ENCODE measurements at places on chromosomes 4 and X.
A peak's percentile ranks its signal among the peaks of the same experiment; 100 is the strongest.

- DNase-seq, result peak; percentile 74
Measured at GRCh38 chrX:72121383-72121782, 10.3 kb downstream of the RTL5 start.

DNA sequence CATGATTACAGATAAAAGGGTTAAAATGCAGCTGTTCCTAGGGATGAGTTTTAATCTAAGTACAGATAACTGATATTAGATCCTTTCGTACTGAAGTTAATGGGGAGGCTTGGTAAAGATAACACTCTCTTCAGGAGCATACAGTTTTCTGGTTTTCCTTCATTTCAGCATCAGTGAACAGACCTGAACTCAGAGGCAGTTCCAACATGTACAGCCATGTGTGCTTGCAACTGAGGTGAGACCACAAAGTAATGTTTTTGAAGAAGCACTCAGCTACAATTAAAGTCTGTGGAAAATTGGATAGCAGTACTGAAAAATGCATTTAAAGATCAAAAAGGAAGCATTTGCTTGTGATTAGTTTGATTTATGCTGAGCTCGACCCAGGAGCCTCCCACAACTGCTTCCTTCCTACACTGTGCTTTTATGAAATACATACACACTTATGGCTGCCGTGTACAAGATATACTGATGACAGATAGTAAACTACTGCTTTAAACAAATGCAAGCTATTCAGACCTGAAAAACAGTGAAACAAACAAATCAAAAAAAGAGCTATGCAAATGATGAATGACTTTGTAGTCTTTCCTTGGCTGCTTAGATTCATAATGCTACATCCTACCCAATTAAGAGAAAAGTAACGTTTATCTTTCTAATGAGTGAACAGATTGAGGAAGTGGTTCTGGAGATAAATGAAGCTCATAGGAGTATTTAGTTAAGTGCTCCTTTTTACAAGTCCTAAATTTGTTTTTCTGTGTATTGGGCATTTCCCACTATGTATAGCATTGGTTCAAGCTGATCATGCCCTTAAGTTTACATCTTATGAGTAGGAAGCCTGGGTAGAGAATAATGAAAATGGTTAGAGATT lies 68.4 kb downstream of the PDLIM5 start:
- DNase-seq, result no peak

DNA sequence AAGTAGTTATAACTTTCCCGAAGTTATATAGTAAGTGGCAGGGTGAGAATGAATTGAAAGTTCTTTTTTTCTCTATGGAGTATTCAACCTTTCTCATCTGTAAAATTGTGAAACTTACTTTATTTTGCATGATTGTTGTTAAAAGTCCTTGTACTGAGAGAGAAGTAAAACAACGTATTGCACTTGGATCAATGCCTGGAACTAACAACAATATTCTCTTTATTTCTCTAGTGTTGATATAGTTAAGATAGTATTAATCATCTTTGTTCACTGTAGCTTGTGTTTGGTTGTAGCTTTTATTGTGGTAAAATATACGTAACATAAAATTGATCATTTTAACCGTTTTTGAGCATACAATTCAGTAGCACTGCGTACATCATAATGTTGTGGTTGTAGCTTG lies 48.7 kb downstream of the STIM2 start:
- DNase-seq, result peak; percentile 11

- DNase-seq, result no peak
Measured at GRCh38 chr4:6509587-6509986, 37.2 kb upstream of the PPP2R2C start.

DNA sequence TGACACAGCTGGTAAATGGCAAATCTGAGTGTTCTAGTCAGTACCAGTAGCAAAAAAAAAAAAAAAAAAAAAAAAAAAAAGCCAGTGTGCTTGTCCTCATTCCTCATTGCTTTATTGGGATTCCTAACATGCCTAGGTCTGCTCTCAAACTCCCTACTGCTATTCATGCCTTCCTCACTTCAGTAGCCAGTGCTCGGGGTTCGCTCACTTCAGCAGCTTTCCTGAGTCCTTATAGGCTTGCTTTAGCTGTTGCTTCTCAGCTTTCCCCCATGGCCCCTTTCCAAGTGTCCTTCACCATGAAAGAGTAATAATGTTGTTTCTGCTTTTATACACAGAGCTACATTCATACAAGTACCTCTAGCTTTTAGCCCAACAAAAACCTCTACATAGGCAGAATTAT lies 30.8 kb downstream of the SLITRK2 start:
- DNase-seq, result no peak

DNA sequence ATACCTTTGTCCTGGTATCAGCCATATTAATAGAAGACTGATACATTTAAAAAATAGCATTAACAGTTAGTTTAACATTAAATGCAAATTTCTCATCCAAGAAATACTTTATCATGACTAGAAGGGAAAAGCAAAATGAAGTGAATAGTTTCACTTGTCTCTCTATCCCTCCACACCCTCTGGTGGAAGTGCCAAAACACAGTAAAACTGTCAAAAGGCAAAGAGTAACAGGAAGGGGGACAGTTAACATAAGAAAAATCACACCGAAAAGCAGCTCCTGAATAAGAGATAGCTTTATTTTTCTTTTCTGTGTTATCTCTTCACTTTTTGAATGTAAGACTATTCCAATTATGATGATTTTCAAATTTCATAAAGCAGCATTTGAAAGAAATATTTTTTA lies 187.2 kb downstream of the FBXW7 start:
- DNase-seq, result peak; percentile 17

- no peak for DNase-seq
Measured at GRCh38 chr4:156734965-156735895, 236.4 kb downstream of the PDGFC start.

- no peak for DNase-seq
Measured at GRCh38 chr4:183543435-183543834, 38.6 kb downstream of the ING2 start.

DNA sequence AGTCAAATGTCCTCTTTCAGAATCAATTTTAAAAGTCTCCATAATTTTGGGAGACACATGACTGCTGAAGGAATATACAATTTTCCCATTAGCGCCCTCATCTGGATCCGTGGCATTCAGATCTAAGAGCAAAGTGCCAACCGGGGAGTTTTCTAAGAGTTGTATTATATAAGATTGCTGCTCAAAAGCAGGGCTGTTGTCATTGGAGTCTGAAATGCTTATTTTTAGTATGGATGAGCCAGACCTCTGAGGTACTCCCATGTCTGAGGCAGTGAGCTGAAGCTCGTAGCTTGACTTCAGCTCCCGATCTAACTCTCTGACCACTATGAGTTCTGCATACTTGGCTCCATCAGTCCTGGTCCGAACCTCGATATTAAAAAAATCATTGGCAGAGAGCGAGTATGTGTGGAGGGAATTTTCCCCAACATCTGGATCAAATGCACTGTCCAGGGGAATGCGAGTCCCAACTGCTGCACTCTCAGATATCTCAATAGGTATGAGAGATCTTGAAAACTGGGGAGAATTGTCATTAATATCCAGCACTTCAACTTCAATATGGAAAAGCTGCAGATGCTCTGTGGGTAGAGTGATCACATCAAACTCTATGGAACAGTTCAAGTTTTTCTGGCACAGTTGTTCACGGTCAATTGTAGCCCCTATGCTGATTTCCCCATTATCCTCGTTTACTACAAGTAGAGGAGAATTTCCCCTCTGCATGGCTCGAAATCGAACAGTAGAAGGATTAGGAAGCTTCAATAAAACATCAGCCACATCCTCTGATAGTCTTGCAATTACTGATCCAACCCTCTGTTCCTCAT lies 917 bp downstream of the PCDH18 start:
- DNase-seq, result peak; percentile 72

GRCh38 chr4:80243274-80244018 lies 23.0 kb upstream of the FGF5 start:
- no peak for DNase-seq

GRCh38 chr4:105679186-105679585 lies 29.3 kb downstream of the INTS12 start:
- peak; percentile 10 for DNase-seq

GRCh38 chr4:85102606-85103005 lies 136.1 kb upstream of the WDFY3 start:
- DNase-seq, result no peak

DNA sequence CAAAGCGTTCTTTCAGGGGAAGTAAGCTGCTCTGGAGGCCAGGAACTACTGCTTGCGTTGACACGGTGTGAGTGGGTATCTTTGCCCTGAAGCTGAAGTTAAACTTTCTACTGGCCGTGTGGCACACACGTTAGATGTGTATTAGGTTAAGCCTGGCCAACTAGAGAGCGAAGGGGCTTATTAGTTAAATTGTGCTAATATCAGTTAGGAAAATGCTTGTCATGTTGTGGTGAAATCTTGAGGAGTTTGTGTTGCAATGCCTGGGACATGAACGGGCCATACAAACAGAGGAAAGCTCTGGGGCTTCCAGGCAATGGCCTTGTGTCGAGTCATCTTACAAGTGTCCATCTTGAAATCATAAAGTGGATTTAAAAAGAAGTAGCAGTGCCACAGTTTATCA lies 62.6 kb downstream of the NSUN7 start:
- peak; percentile 64 for DNase-seq

DNA sequence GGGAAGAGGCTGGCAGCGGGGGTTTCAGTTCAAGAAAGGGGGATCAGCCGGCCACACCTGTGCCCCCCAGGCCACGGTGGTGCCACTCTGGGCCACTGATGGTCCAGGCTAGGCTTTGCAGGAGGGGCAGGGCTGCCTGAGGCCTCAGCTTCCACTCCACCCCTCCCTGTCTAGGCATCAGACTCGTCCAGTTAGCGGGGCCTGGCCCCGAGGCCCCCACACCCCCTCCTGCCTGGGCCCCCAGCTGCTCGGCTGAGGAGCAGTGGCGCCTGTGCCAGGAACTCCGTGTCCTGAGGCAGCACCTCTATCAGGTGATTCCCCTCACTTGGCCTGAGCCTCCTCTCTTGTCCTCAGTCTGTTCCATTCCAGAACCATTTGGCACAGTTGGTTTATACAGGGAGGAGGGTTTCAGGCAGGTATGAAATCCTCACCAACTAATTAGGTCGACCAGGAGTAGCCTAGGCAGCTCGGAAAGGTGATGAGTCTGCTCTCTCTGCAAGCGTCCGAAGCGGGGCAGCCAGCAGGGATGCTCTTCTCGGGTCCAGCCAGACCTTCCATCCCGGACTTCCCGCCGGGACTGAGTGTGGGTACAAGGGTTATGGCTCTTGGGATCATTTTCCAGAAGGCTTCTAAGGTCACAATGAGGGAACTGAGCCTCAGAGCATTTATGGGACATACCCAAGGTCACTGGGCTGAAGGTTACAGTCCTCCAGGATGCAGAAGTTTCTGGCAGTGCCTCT lies 2.1 kb downstream of the NSG1 start:
- DNase-seq, result no peak

DNA sequence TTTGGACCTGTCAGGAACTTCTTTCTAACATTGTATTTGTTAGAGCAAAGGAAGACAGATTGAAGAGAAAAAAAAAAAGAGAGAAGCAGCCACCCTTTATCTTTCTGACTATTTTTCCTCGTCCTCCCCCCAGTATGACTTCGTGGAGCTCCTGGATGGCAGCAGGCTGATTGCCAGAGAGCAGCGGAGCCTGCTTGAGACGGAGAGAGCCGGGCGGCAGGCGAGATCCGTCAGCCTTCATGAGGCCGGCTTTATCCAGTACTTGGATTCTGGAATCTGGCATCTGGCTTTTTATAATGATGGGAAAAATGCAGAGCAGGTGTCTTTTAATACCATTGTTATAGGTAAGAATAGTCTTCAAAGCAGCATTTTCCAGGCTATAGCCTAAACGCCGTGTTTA lies 237.7 kb downstream of the DCTD start:
- no peak for DNase-seq

- peak; percentile 54 for DNase-seq
Measured at GRCh38 chr4:118682928-118683327, 2.3 kb upstream of the METTL14 start.

DNA sequence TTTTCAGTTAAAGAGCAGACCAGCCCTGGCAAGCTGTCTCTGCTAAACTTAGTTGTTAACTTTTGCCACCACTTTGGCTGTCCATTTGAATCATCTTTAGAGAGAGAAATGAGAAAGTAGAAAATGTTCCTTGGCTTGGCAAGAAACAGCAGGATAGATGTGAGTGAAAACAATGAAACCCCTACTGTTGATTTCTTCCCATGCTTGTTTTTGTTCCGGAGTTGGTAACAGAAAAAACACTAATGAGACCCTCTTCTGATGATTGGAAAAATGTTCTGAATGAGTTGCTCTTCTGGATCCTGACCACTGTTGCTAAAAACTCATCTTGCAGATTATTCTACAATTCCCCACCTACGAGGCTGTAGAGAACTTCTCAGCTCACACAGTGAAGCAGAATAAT lies 203.3 kb downstream of the MAPK10 start:
- DNase-seq, result no peak

GRCh38 chrX:12971282-12972003 lies 3.5 kb upstream of the TMSB4X start:
- DNase-seq, result no peak

GRCh38 chr4:108144451-108144850 lies 24.3 kb downstream of the LEF1 start:
- DNase-seq, result no peak

DNA sequence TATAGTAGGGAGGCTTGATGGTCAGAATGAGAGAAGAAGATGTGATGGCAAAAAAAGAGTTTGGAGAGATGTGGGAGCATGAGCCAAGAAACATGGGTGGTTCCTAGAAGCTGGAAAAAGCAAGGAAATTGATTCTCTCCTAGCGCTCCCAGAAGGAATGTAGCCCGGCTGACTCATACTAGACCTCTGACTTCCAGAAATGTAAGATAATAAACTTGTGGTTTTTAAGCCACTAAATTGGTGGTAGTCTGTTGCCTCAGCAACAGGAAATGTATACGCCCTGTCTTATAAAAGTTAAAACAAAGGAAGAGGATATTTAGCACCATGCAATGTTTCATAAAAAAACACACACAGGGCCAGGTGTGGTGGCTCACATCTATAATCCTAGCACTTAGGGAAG lies 182.7 kb upstream of the PCDH7 start:
- DNase-seq, result peak; percentile 63

GRCh38 chrX:107715331-107716117 lies 60.1 kb downstream of the TSC22D3 start:
- peak; percentile 45 for DNase-seq

DNA sequence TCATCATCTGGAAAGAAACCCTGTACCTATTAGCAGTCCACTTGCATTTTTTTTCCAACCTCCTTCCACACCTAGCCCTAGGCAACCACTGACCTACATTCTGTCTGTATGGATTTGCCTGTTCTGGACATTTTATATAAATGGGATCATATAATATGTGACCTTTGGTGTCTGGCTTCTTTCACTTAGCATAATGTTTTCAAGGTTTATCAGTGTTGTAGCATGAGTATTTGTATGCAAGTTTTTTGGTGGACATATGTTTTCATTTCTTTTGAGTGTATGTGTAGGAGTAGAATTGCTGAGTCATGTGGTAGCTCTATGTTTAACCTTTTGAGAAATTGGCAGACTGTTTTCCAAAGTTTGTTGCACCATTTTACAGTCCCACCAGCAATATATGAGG lies 198.6 kb downstream of the CEP135 start:
- peak; percentile 65 for DNase-seq

DNA sequence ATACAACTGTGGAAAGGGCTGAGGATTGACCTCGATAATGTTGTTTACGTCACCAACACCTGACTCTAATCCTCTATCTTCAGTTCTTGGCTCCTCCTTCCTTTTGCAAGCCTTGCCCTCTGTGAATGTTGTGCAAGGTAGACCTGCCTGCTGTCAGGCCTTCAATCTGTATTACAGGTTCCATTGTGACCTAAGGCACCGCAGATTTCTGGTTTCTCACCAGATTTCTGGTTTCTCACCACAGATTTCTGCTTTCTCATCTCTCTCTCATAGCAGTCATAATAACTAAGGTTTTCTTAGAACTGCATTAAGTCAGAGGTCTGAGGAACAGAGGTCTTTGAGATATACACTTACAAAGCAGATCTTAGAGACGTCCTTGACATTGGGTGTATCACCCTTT lies 51.5 kb upstream of the ETNPPL start:
- DNase-seq, result no peak

- DNase-seq, result peak; percentile 26
Measured at GRCh38 chr4:165874791-165875371, 1.8 kb downstream of the TLL1 start.

Data from cardiac fibroblast (primary cell).